ENCODE measurements at places on chromosomes 3 and 15.

DNA sequence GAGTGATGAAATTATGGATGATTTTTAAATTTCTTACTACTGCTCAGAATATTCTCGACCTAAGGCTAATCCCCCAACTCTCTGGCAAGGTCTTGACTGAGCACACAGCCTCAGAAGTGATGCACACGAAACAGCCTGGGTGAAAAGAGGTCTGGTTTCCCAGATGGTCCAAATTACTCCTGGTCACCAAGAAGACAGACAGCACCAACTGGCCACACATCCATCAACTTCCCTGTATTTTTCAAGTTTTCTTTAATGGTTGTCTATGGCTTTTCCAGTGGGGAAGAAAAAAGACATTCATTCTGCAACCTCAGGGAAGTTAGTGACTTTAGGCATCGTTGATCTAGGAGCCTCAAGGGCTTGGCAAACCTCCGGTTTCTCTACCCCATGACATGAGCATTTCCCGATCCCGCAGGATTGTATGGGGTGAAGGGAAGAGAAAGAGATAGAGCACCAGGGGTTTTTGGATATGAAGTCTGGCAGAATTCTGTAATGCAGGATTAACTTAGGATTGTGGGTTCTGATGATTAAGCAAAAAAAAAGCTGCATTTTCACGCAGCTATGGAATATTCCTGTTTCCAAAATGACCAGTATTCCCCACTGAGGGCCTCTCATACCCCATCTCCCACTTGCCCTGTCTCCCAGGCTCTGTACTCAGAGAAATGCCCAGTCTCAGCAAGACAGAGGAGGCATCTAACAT, 62.2 kb downstream of the UMPS start:
- no peak for DNase-seq

DNA sequence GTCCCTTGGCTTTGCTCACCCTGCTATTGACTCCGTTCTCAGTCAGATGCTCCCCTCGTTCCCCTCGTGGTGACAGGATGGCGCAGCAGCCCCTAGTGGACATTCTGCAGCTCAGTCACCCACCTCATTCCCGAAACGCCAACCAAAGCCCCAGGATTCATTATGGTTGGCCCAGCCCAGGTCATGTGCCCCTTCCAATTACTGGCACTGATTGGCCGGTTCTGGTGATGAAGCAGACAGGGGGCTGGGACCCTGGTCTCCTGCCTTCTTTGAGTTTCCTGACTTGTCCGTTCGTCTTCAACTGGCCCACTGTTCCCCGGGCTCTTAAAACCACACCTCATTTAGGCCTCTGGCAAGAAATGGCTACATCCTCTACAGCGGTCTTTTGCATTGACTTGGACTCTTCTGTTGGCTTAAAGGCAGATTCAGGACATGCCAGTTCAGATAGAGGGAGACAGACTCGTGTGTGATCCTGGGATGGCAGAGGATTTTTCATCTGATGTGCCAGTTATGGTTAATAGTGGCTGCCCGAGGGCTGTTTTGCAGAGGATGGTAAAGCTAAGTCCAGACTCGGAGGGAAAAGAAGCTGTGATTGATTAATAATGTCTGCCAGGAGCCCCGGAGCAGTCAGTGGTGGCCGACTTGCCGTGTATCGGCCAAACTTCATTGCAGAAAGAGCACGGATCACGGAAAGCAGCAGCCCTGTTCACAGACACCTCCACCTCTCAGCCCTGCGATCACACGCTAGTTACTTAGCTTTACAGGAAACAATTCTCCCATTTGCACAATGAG, 37.8 kb downstream of the LSM3 start:
- DNase-seq, result peak; percentile 14

- DNase-seq, result no peak
These were observed 321.5 kb upstream of the CTNNB1 start for GRCh38 chr3:40877631-40878463.

DNA sequence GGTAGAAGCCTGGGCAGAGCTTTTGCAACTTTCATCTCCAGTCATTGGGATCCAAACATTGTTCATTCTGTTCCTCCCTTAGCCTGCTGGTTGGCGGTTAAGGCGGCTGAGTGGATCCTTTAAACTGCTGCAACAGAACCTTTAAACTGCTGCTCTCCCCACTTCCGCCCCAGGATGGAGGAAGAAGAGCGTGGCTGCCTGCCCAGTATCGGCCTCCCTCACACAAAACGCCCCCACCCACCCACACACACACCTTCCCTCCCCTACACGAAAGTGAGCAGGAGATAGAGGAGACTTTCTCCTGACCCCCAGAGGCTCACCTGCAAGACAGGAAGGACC, 460 bp upstream of the ZMAT3 start:
- DNase-seq, result peak; percentile 42

DNA sequence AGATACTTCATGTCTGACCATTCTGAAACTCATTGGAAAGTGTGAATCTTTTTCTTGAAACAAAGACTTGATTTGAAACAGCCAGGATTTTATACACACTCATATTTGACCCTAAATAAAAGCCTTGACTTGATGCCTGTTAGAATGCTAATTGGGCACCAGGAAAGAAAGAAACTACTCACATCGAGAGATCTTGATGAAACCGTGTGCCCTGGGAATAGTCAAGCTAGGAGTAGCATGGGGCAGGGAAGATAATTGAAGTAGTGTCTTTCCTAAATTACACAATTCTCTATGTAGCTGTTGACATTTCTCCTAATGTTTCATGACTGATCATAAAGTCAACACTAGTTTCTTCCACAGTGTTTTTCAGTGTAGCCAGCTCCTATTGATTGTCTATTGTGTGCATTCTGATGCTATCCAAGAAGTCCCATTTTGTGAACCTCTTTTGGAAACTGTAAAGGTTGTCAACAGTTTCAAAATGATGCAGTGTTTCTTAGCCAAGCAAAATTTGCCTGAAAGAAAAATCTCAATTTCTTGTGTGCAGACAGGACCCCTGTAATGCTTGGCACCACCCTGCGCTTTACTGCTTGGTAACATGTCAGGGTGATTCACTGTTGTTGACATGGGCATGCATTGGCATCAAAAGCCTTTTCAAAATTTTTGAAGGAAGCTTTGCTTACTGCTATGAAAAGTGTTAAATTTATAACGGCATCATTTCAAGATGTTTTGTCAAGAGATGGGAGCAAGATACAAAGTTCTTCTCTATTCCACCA, 52.5 kb upstream of the OTOL1 start:
- DNase-seq, result no peak
